Liver (tissue), 10 donors: ENCODE measurements at places on chromosomes 7 and 10. TPM values are rescaled to one million over a fixed set of nuclear protein-coding genes. Genes with fewer than 3 reads are reported as not detected.

DNA sequence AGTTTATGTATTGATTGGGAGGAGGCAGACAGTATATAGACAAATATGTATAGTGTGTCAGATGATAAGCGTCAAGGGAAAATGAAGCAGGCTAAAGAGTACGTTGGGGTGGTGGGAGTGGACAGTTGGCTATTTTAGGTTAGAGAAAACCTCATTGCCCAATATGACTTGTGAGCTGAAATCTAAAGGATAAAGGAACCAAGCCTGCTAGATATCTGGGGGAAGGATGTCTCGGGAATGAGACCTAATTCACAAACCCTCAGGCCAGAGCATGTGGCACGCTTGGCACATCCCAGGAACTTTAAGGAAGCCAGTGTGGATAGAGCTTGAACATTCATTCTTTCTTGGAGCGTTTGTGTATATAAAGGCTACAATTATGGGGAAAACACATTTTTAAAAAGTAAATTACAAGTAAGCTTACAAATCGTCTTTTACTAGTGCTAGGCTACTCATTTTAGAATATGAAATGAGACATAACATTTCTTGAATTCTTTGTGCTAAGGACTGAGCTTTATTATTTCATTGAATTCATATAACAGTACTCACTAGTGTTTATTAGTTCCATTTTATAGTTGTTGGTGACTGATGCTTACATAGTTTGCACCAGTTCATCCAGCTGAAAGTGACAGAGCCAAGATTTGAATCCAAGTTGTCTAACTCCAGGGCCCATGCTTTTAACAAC is 9.7 kb downstream of the FHIP2A start:
- DNase-seq = no peak

GRCh38 chr7:36657036-36657660 is 67.1 kb downstream of the AOAH start:
- DNase-seq = no peak

GRCh38 chr10:124972637-124973036 is 30.7 kb downstream of the ZRANB1 start:
- DNase-seq = no peak

GRCh38 chr7:11833431-11833830 is 1.4 kb upstream of the THSD7A start:
- no peak for DNase-seq

DNA sequence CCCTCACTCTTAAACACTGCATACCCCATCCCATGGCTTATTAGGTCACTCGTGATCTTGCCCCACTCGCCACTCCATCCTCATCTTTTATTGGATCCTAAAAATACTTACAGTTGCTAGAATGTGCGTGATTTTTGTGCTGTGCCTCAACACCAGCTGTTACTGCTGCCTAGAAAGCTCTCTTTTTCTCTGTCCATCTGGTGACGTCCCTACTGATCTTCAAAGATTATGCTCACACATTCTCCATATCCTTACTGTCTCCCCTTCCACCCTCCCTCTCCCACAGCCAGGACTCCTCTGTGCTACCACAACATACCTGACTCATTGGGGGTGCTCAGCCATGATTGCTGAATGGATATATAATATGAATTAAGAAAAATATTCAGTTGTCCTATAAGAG is 42.0 kb downstream of the CDK6 start:
- DNase-seq = no peak

Gene ASIC3
- total RNA-seq = 0.05 TPM

Gene TAS2R3
- 0.47 TPM for total RNA-seq

Gene C10orf143
- total RNA-seq = 0.14 TPM

Gene LIPN
- 0.09 TPM for total RNA-seq

Gene PCBD1
- total RNA-seq = 72.0 TPM
